Activated T-helper 1 cell treated with anti-CD3 and anti-CD28 coated beads, Interleukin-12 subunit alpha, Interleukin-12 subunit beta, Interleukin-2, Interleukin-4 antibody, amounts not matched to agents 30 ng/mL and 10 ng/mL and 1 ng/mL, durations not matched to agents 14 hours and 24 hours and 36 hours (primary cell): ENCODE measurements at places on chromosomes 3 and 15.

DNA sequence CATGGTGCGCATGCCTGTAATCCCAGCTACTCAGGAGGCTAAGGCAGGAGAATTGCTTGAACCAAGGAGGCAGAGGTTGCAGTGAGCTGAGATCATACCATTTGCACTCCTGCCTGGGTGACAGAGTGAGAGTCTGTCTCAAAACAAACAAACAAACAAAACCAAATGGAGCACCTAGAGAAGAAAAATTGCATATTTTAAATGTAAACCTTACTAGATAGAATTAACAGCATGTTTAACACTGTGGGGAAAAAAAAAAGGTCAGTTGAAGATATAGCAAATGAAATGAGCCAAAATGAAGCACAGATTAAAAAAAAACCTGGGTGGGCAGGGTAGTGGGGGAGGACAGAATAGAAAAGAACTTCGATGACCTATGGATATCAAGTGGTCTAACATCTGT, 7.3 kb downstream of the PPP1R14D start:
- DNase-seq, result no peak

DNA sequence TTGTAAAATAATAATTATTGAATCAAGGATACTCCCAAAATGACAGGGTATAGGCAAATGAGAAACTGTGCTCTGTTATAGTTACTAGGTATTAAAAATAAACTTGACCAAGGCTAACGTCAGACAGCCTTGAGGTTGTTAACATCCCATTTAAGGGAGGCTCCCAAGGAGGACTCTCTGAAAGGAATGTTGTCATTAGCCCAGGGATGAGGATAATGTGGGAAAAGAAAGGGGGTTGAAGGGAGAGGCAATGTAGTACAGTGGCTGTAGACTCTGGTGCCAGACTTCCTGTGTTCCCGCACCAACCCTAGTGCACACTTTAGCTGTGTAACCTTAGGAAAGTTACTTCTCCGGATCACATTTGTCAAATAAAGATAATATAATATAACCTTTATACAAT, 47.0 kb upstream of the RARB start:
- no peak for DNase-seq

GRCh38 chr3:43294975-43295374, 8.6 kb downstream of the SNRK start:
- DNase-seq, result no peak

GRCh38 chr3:117553461-117553860, 843.9 kb downstream of the TUSC7 start:
- DNase-seq, result no peak

DNA sequence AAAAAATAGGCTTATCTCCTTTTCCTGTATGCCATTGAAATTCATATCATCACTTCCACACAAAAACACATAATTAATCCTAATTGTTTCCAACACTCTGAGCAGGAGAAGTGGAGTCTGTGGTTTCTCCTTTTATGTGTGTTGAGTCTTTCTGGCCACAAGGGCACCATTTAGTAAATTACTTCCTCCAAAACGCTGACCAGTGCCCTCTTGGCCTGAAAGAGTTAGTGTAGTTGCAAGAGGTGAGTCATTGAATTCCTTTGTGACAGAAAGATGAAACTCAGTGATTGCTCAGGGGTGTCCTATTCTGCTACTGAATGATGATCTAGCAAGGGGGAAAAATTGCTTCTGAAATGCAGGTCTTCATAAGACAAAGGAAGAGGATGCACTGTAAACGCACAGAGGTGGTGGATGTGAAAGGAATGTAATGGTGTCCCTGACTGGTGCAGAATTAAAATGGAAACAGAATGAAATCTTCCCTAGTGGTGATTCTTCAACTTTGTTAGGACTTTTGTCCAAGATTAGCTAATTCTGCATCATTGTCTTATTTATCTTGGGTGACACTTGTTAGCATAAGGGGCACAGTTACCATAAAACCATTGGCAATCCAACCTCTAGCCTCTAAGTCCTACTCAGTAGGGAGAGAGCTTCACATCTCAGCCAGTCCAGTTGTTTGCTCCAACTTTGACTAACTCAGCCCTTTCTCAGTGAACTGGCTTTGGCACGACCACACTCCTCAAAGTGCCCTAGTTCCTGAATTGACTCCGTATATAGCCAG, 208.4 kb upstream of the NANOGP8 start:
- DNase-seq, result no peak

DNA sequence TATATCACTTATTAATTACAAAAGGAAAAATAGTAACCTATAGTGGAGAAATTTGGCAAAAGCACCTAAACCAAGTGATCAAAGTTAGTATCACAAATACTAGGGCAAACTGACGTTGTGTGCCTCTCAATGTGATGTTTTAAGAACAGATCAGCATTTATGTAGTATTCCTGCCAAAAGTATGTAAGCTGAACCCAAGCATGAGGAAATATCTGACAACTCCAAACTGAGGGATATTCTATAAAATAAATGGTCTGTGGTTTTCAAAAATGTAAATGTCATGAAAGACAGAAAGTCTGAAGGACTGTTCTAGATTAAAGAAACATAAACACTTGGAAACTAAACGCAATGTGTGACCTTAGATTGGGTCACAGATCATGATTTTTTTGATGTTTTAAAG, 34.3 kb upstream of the PIK3CA start:
- DNase-seq, result no peak

DNA sequence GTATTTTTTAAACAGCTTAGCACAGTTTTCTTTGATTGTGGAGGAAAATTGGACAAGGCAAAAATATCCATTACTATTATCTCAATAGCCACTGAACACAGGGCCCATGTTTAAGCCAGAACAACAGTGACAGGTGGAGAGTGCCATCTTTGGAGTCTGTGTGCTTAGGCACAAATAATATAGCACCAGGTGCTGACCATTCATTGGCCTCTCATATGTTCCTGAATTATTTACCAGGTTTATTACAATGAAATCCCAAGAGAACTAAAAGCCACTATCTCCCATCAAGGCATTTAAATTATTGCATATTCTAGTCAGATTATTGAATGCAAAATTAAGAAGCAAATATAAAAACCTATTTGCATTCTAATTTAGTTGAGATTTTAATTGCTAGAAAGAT, 39.6 kb downstream of the GPR156 start:
- no peak for DNase-seq
